Stimulated activated CD4-positive, alpha-beta T cell treated with anti-CD3 and anti-CD28 coated beads, Interleukin-2, amount 100 ng/mL, for 4 hours (primary cell): ENCODE measurements at places on chromosomes 16 and 17.
A peak's percentile ranks its signal among the peaks of the same experiment; 100 is the strongest.

GRCh38 chr16:57795431-57795878 is 6.8 kb downstream of the KIFC3 start:
- DNase-seq = no peak

- no peak for DNase-seq
These were observed 48.1 kb downstream of the TBC1D26 start for GRCh38 chr17:15780188-15780587.

DNA sequence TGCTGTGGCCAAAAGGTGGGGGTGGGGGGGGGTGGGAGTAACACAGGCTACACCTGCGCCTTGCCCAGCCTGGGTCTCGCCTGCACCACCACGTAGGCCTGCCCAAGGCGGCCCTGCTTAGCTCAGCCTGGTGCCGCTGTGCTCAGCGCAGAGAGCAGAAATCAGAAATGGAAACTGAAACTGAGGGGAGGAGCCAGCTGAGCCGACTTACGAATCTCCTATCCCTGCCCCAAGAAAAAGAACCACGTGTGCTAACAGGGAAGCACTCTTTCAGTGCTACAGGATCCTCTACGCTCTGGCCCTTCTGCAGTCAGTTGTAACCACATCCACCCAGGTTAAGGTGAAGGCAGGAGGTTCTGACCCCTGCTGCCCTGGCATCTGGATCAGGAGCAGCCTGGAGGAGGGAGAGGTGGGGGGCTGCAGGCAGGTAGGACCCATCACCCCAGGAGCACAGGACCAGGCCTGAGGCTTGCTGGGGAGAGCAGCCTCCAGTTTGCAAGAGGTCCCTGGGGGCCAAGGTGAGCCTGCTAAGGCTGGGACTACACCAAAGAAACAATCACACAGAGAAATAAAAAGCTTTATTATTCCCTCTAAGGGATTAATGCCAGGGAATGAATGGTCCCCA is at the start of gene DHX58:
TSS of gene DHX58 (minus strand) at position 163 of the 625 bp plus-strand sequence. CDS start 822 bp downstream, outside the sequence.
- peak; percentile 80 for DNase-seq

GRCh38 chr17:17905036-17905320 is 67.2 kb downstream of the TOM1L2 start:
- no peak for DNase-seq

DNA sequence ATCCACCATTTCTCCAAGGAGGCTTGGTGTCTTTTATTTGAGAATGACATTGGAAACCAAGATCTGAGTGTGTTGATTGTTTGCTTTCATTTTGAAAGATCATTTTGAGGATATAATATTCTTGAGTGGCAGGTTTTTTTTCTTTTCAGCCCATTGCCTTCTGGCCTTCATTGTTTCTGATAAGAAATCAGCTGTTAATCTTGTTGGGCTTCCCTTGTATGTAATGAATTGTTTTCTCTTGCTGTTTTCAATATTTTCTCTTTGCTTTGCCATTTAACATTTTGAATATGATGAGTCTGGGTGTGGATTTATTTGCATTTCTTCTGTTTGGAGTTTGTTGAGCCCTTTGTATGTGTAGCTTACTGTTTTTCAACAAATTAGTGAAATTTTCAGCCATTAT is 22.0 kb downstream of the PRSS54 start:
- DNase-seq = no peak

GRCh38 chr17:48439110-48439850 is 9.3 kb upstream of the SKAP1 start:
- no peak for DNase-seq

GRCh38 chr16:71357681-71358080 is 842 bp upstream of the CALB2 start:
- no peak for DNase-seq

- DNase-seq = no peak
These were observed 45.1 kb downstream of the FZD2 start for GRCh38 chr17:44602390-44602789.

DNA sequence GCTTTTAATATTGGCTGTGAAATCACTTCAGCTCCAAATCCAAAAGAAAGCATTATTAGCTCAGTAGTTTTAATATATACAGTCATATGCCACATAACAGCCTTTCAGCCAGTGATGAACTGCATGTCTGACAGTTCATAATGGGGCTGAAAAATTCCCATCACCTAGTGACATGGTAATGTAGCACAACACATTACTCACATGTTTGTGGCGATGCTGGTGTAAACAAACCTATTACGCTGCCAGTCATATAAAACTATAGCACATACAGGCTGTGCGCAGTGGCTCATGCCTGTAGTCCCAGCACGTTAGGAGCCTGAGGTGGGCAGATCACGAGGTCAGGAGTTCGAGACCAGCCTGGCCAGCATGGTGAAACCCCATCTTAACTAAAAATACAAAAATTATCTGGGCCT is 92.2 kb downstream of the TUBD1 start:
- no peak for DNase-seq

GRCh38 chr16:55809851-55810250 is 23.0 kb downstream of the CES1 start:
- no peak for DNase-seq

- no peak for DNase-seq
These were observed 3.4 kb upstream of the HP start for GRCh38 chr16:72050769-72051464.

DNA sequence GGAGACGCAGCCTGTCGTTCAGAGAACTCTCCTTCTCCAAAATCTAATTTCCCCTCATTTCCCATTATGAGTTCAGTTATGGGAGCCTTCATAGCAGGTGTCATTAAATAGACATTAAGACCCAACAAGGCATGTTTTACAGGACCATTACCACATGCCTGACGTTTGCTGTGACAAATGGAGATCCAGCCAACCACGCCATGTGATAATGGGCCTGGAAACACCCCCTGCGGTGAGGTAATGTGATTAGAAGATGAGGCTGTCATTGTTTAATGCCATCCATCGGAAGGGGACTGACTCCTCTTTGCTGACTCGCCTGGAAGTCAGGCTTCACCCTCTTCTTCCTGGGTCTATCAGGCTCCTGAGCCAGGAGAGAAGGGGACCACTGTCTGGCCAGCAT is 76.9 kb downstream of the WSCD1 start:
- no peak for DNase-seq

DNA sequence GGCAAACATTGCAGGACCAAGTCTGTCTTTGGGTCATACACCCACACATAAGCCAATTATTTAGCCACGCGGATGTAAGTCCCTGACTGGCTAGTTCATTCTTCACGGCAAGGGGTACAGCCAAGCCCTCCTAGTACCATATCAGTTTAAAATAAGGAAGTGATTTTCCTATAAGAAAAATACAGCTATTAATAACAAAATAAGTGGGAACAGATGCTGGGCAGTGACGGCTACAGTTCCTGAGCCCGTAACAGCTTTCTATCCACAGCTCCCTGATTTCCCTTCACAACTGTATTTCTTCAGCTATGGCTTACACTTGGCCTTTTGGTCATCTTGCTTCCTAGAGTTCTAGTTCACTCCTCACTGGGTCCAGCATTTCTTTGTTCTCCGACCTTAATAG is 542.4 kb upstream of the C16orf82 start:
- DNase-seq = no peak

DNA sequence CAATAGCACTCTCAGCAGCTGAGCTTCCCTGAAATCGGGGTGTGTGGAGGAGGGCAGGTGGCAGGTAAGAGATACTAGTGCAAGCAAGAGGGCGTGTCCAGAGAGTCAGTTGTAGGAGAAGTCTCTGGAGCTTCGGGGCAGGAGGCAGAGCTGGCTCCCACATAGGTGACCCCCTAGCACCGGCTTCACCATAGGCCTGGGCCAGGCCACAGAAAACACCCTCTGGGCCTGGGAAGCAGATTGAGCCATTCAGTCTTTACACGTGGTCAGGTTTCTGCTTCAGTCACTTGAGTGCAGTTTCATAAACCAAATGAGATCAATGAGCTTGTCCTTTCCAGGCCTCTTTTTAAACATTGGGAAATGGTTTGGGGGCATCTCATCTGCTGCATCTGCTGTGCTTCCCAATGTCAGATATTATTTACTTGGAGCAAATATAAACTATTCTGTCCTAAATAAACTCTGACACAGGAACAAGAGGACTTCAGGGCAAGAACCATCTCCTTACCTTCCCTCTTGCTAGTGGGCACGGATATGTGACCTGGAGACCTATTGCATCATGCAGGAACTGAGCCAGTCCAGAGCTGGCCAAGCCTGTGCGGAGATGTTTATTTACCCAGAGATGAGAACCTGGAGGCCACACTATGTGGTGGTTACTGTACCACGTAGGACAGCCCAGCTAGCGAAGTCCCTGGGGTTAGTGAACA is 16.1 kb downstream of the CCR7 start:
- DNase-seq = no peak

- no peak for DNase-seq
These were observed 10.4 kb downstream of the KCNH6 start for GRCh38 chr17:63533433-63534077.

DNA sequence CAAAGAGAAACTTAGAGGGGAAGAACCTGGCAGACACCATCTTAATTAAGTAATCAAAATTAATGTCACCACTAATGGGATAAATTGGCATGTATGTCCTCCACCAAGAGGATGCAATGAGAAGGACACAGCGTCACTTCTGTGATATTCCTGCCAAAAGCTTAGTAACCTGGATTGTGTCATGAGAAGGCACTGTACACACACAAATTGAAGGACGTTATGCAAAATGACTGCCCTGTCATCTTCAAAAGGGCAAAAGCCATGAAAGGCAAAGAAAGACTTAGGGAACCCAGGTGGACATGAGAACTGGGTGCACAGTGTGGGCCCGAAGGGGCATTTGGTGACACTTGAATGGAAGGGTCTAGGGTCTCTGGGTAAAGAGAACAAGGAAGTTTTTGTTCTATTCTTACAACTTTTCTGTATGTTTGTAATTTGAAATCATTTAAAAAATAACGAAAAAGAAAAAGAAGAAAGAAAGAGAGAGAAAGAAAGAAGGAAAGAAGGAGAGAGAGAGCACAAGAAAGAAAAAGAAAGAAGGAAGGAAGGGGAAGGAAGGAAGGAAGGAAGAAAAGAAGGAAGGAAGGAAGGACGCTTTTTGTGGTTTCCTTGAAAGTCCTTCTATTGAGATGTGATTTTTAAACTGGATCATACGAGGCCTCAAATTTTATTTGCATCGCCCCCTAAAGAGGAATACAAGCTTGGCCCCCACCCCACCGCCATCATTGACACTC is 4.0 kb upstream of the APOH start:
- DNase-seq = no peak

- no peak for DNase-seq
These were observed 6.5 kb upstream of the SDK2 start for GRCh38 chr17:73650617-73651200.

- DNase-seq = peak; percentile 21
These were observed 99.9 kb upstream of the CORO6 start for GRCh38 chr17:29722411-29723198.

DNA sequence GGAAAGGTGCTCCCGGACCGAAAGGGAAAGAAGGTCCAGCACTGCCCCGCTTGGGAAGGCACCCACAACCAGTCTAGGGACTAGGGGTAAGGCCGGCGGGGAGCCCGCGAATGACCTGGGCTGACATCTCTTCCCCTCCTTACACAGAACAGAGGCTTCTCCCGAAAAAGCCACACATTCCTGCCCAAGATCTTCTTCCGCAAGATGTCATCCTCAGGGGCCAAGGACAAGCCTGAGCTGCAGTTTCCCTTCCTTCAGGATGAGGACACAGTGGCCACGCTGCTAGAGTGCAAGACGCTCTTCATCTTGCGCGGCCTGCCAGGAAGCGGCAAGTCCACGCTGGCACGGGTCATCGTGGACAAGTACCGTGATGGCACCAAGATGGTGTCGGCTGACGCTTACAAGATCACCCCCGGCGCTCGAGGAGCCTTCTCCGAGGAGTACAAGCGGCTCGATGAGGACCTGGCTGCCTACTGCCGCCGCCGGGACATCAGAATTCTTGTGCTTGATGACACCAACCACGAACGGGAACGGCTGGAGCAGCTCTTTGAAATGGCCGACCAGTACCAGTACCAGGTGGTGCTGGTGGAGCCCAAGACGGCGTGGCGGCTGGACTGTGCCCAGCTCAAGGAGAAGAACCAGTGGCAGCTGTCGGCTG is 1.5 kb downstream of the CNP start:
- DNase-seq = no peak

- DNase-seq = no peak
These were observed 62.8 kb upstream of the GPR139 start for GRCh38 chr16:20136446-20136968.

DNA sequence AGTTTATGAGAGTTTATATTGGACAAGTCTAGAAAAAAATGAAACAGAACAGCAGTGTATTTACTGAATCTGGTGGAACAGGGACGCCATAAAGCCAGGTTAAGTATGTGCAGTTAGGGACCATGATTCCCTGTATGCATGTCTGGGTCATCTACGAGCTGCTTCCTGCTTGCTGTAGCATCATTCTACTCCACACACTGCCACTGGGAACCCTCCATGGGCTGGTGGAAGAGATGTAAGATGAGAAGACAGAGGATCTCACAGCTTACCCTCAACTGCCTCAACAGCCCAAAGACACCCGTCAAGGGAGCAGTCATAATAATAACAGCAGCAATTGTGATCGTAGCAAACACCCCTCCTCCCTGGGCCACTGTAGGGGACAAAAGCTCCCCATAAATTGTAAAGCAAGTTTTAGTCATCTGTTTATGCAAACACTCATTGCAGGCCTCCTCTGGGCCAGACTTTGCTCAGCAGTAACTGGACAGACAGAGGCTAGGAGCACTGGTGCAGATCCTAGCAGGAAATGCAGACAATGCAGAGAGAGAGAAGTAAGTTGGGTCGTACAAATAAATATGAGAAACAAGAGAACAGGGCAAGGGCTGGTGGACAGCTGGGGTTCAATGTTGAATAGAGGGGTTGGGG is 188.0 kb downstream of the SOX9 start:
- no peak for DNase-seq
